ENCODE measurements at places on chromosomes 5 and 9.

DNA sequence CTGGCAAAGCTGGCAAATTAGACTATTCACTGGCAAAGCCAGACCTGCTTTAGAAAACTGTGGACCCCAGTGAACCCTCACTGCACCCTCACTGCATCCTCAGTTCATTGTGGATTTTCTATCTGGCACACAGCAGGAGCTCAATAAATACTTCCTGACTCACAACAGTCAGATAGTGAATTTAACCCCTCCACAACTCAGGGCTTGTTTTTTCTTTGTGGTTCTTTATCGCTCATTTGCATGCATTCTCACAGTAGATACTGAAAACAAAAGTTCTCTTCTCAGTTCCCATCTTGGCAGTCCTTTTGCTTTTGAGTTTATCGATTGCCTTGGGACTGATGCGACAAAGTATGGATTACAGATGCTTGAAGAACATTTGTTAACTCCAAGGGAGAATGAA, 99.8 kb downstream of the ACTL7B start:
- no peak for DNase-seq

GRCh38 chr5:54658010-54658409, 140.5 kb downstream of the SNX18 start:
- DNase-seq, result no peak

DNA sequence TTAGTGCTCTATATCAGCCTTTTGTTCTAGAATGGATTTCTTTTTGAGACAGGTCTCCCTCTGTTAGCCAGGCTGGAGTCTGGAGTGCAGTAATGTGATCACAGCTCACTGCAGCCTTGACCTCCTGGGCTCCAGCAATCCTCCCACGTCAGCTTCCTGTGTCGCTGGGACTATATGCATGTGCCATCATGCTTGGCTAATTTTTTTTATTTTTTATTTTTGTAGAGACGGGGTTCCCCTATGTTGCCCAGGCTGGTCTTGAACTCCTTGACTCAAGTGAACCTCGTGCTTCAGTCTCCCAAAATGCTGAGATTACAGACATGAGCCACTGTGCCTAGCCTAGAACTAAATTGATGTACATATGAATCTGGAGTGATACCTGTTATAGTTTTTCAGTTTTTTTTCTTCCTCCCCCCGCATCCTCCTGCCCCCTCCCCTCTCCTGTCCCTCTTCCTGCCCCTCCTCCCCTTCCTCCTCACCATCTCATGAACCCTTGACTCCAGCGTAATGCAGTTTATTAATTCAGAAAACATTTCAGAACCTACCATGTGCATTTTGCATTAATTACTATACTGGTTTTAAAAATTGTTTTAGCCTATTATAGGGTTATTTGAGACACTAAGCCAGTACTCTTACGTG, 37.4 kb upstream of the TNFAIP8 start:
- DNase-seq, result peak; percentile 60

DNA sequence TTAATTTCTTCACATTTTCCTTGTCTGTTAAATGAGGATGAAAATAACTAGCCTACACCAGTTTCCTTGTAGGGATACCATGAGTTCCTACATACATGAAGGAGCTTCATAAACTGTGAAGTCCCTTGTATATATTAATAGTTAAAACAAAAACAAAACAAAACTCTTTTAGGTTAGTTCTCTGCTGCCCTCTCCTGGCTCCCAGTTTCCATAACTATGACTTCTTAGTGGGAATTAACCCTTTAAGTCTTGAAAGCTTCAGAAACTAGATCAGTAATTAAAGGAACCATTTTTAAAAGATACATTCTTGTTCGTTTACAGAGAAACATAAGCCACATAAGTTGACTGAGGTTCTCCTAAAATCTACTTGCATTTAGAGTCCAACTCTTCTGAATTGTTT, 500.0 kb upstream of the C9orf72 start:
- no peak for DNase-seq

- no peak for DNase-seq
Observed at GRCh38 chr9:35905912-35906679, at the start of gene HRCT1. Gene HRCT1 (plus strand): TSS chr9:35906202. CDS start chr9:35906288, 86 bp downstream.

DNA sequence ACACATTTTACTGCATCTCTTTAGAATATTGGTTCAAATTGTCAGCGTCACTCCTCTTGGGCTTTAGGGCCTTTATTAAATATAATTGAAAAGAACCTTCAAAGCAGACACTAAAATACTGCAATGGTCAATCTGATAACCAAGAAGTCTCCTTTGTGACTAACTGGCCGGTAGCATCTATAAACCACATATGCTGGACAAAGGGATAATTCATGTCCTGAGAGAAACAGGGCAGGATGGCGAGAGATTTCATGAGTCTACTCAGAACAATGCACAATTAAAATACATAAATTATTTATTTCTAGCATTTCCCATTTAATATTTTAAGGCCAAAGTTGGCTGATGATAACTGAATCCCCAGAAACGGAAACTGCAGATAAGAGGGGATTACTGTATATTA, 1083.4 kb upstream of the CDH18 start:
- DNase-seq, result no peak

DNA sequence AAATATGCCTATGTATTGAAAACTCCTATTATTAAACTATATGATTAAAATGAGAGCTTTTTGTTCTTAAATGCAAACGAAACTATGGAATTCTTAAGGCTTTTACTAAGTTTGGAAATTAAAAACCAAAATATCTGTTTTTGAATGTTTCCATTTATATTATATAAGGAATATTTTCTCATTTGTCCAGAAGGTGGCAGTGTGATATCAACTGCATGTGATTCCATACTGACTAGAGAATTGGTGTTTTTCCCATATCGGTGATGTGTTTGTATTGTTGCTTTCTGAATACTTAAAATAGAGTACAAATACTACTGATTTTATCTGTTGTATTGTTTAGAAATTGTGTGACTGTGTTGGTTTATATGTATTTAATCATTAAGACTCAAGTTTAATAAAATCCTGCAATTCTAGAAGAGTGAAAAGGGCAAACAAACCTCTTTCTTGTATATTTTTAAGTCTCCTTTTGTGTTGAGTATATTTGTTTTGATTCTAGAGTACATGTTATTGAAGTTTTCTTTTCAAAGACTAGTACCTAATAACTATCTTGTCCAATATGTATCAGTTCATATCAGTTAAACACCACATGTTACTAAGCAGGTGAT, 320.8 kb downstream of the CCDC171 start:
- DNase-seq, result peak; percentile 8

DNA sequence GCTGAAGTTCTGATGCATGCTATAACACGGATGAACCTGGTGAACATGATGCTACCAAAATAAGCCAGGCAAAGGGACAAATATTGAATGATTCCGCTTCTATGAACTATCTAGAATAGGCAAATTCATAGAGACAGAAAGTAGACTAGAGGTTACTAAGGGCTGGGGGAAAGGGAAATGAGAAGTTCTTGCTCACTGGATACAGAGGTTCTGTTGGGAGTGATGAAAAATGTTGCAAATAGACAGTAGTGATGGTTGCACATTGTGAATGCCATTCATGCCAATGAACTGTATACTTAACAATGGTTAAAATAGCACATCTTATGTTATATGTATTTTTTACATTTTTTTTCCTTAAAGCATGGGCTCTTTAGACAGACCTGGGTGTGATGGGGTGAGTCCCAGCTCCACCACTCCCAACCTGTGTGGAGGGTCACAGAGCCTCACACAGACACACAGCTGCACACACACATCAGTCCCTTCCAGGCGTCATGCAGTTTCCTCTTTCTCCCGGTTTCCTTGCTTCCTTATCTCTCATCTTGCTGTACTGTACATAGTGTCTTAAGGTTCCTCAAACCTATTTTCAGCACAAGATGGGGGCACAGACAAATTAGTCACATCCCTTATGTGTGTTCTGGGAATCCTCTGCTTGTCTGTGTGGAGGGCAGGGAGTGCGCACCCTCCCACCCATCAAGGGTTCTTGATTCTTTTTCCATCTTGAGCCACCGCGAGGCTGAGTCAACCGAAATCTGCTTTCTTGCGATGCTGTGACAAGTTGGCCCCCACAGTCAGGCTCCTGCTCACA, 192.9 kb downstream of the CRB2 start:
- no peak for DNase-seq

DNA sequence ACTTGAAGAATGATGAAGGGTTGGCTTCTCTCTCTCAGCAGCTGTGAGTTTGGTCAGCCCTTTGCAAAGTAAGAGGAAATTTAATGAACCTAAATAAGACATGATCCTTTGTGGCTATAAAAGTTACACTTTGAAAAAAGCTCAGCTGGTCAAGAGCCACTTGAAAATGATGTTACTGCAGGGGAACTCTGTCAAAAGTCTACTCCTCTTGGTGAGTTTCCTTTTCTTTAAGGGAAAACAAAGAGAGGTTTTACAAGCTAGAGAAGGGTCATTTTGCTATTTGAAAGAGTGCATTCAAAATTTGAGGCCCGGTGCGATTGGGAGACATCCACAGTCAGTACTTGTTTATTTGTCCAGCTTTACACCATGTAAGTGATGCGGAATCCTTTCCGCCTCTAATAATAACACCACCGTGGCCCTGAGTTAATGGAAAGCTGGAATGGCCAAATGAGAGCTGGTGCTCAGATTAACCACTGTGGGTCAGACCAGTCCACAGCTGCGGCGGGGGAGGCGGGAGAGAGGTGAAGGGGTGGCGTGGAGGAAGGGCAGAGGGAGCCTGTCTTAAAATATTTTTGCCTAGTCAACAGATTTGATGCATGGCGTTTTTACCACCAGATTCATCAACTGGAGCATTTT, 404.0 kb downstream of the TLE4 start:
- no peak for DNase-seq

DNA sequence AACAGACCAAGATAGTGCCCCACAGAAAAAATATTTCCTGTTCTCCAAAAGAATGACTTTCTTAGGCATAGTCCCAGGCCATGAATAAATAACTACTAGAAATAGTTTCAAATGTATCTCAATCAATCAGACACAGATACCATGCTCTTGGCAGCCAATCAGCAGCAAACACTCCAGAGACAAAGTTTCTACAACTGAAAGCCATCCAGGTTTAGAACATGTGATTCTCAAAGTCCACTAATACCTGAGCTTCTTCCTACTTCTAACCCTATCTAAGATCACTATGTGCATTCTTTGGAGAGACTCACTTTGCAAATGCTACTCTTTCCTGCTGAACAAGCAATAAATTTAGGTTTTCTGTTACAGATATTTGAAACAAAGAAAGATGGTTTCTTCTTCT, 425.8 kb upstream of the GRIN3A start:
- no peak for DNase-seq

GRCh38 chr5:53971131-53971530, 339.2 kb downstream of the ARL15 start:
- DNase-seq, result no peak

GRCh38 chr9:112605518-112605917, 112.4 kb downstream of the INIP start:
- DNase-seq, result no peak

GRCh38 chr9:88721025-88721424, 186.0 kb downstream of the NXNL2 start:
- DNase-seq, result no peak

GRCh38 chr5:152151940-152152339, 227.3 kb upstream of the GLRA1 start:
- DNase-seq, result no peak

DNA sequence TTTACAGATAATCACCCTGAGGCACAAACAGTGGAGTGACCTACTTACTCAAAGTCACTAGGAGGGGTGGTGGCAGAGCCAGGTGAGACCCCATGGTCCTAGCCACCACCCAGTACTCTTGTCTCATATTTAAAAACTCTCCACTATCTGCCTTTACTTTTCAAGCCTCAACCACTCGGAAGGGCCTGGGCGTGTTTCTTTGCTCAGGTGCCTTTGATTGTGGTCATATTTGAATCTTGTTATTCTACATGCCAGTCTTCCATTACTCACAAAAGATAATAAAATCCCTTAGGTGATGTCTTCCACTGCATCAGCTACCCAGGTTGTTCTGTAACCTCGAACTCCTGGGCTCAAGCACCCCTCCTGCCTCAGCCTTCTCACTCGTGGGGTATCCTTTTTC, 20.7 kb upstream of the TRIM36 start:
- no peak for DNase-seq

- no peak for DNase-seq
Observed at GRCh38 chr5:119063579-119064379, 7.1 kb upstream of the DMXL1 start.

DNA sequence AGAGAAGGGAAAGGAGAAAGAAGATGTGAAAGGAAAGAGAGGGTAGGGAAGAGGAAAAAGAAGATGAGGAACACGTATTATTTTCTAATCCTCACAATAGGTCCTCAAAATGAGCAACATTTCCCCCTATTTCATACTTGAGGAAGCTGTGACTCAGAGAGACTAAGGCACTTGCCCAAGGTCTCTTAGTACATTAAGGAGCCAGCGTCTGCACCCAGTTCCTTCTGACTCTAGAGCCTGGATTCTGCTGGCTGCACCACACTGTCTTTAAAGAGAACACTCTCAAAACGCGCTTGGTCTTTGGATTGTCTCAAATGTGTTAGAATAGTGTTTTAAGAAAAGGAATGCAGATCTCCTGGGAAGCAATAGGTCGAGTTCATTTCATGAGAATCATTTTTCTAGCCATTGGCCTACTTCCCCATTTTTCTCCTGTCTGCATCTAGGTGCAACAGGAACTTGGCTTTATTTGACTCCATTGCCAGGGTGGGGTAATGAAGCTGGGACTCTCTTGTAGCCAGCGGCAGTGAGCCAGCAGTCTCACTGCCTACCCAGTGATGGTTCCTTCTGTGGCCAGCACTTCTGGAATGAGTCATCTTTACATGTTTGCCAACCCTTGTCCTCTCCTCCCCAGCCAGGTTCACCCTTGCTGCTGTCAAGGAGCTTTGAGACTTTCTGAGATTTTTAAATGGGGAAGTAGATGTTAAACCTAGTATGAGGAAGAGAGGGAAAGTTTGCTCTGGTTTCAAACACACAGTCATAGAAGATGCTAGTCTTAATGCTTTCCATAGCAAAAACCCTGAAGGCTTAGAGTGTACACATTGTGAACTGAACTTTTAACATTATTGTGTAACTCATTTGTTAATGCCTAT, 82.7 kb downstream of the DOCK8 start:
- peak; percentile 40 for DNase-seq

DNA sequence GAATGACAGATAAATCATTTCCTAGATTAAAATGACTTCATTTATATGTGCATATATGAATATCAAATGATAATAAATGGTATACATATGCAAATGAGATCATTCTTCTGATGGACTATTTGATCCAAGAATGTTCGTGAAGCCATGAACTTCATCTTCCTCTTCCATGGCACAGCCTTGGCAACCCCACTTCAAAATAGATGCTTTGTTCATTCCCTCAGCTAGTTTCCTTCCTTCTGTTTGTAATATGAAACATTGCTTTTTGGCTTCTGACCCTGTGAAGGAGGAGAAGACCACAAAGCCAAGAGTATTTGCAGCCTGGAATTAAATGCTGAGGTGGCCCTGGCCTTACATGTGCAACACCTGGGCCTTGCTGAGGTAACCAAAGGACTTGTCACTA, 106.8 kb upstream of the LIFR start:
- no peak for DNase-seq

Measured in CD4-positive, alpha-beta T cell treated with Interleukin-21 for 1 hour (primary cell).